ENCODE measurements at places on chromosomes 1 and 21. TPM values are rescaled to one million over a fixed set of nuclear protein-coding genes. Genes with fewer than 3 reads are reported as not detected.

- DNase-seq, result no peak
- no peaks in the 10 kb centered on the region for H3K27me3 ChIP-seq
- H3K4me3 ChIP-seq, result no peak overlapping the region
- H3K4me1 ChIP-seq, result no peaks in the 10 kb centered on the region
- H3K27ac ChIP-seq, result no peak overlapping the region
Observed at GRCh38 chr1:112522621-112523020, 13.9 kb downstream of the WNT2B start.

DNA sequence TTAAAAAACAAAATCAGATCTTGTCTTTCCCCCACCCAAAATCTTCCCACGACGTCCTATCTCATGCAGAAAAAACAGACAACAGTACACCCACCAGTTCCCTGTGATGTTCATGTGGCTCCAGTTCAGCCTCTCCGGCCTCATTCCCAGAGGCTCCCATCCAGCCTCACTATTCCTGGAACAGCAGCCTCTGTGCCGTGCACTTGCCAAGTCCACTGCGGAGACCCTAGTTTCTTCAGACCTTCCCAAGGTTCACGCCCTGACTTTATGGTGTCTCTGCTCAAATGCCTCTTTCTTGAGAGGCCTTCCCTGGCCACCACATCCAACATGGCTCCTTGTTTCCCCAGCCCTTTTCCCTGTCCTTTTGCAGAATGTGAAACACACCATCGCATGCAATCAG lies 106.3 kb upstream of the BACE2 start:
- no peak for DNase-seq
- H3K27me3 ChIP-seq, result peaks cover 4% of the 10 kb centered on the region
- H3K4me3 ChIP-seq, result no peak overlapping the region
- no peak overlapping the region for H3K27ac ChIP-seq

DNA sequence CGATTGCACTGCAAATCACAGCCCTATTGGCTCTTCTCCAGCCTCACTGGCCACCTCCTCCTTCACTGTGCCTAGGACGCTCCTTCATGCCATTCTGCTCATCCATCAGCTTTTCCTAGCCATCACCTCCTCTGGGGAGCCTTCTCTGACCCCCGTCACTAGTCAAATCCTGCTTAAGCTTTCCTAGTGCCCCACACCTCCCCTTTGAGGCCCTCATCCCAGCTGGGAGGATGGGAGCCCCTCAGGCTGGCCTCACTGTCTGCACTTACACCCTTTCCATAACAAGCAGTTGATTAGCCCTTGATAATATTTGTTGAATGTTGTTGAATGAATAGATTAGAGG lies 50.7 kb downstream of the KLHDC7A start:
- H3K4me1 ChIP-seq, result no peaks in the 10 kb centered on the region
- H3K4me3 ChIP-seq, result no peak overlapping the region
- H3K27ac ChIP-seq, result no peak overlapping the region

DNA sequence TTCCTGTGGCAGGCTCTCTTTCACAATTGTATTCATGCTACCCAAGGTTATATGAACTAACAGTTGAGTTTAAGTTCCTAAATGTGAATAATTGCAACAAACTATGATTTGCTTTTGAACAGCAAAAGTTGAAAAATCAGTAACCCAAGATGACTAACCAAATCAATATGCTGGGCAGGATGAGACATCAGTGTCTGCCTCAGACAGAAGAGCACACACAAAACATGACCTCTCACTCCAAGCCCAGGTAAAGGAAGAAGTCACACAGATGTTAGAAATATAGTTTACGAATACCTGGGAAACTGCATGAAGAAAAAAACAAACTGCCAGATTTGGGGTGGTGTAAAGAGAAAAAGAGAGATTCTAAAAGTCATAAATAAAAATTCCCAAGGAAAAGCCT lies 3.5 kb downstream of the OR2L13 start:
- no peak overlapping the region for H3K27ac ChIP-seq
- no peak overlapping the region for H3K4me3 ChIP-seq
- DNase-seq, result no peak
- no peaks in the 10 kb centered on the region for H3K4me1 ChIP-seq

DNA sequence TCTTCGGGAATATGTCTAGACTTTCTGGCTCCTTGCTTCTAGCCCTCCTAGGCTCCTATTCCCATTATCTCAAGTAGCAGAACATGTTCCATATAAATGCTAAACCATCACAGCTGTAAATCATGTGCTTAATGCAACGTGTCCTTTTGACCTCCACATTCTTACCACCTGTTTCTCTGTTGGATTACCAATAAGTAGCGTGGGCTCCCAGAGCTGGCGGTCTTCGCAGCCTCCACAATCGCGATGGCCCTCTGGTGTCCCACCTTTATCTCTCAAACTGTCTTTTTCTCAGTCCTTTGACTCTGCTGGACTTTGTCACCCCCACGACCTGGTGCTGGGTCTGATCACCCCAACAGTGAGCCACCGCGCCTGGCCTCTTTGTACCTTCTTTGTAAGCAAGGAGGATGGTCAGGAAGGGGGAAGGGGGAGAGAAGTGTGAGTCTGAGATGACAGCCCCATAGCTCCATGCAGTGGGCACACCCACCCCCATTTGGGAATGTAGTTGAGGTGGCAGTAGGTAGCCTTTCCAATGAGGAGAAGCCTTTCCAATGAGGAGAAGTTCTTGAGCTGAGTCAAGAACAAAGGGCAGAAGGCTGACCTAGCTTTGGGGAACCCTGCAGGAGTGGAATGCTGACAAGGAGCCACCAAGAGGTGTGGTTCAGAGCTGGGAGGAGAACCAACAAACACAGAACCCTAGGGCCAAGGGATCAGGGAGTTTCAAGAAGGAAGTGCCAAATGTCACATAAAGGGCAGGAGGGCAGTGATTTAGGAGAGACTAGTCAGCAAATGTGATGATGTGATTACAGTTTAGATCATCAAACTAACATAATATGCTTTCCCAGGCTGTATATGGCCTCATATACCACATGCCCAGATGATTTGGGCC lies 14.2 kb downstream of the TRAF5 start:
- H3K4me3 ChIP-seq, result peak overlapping the region; percentile 10
- H3K36me3 ChIP-seq, result peaks cover 43% of the 10 kb centered on the region
- H3K27me3 ChIP-seq, result no peaks in the 10 kb centered on the region
- no peak overlapping the region for H3K27ac ChIP-seq

- peak within 1 kb of the TSS; percentile 97 for H3K4me3 ChIP-seq
- H3K4me1 ChIP-seq, result peaks cover 16% of the 10 kb centered on the region
- peak within 1 kb of the TSS; percentile 96 for H3K27ac ChIP-seq
- H3K36me3 ChIP-seq, result peaks cover 1% of the 10 kb centered on the region
- DNase-seq, result peak; percentile 98
Observed at GRCh38 chr1:227734856-227735538, at the start of the genes JMJD4 and SNAP47. JMJD4 (minus strand) TSS chr1:227735302; CDS start chr1:227735273, 29 bp downstream. SNAP47 (plus strand) TSS chr1:227735435; CDS start chr1:227747737, 12,302 bp downstream.

DNA sequence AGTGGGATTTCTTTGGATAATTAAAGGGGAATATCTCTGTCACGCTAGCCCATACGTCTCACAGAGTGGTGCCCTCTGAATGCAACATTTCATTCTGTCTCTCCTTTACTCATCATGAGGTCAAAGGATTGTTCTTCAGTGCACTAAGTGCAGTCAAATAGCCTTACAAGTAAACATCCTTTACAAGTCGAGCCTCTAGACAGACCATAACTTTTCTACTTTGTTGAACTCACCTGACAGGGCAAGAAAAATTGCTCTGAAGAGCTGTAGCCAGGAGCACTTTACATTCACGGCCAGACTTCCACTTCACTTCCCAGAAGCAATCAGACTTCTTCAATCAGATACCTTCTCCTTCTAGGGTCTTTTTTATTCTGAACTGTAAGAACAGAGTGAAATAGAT lies 768.0 kb upstream of the TMPRSS15 start:
- H3K36me3 ChIP-seq, result no peaks in the 10 kb centered on the region
- H3K4me1 ChIP-seq, result no peaks in the 10 kb centered on the region
- DNase-seq, result no peak
- H3K4me3 ChIP-seq, result no peak overlapping the region
- H3K27me3 ChIP-seq, result no peaks in the 10 kb centered on the region
- H3K27ac ChIP-seq, result no peak overlapping the region

GRCh38 chr1:1531947-1532346 lies 8.5 kb downstream of the TMEM240 start:
- no peaks in the 10 kb centered on the region for H3K27me3 ChIP-seq
- H3K36me3 ChIP-seq, result peaks cover 16% of the 10 kb centered on the region
- DNase-seq, result no peak
- no peak overlapping the region for H3K4me3 ChIP-seq
- no peak overlapping the region for H3K27ac ChIP-seq
- H3K4me1 ChIP-seq, result no peaks in the 10 kb centered on the region

DNA sequence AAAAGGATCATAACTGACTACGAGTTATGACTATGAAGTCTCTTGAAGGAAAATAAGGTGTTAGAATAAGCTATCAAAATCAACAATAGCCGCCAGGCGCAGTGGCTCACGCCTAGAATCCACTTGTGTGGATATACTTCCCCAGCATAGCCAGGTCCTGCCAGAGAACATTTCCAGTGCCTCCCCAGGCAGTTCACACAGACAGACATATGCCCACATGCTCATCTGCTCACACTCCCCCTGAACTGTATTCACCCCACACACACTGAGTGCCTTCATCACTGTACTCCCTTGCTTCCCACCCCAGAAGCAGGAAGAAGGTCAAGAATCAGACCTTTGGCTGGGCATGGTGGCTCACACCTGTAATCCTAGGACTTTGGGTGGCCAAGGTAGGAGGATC lies 6.5 kb downstream of the RERE start:
- H3K27me3 ChIP-seq, result no peaks in the 10 kb centered on the region
- DNase-seq, result no peak
- H3K36me3 ChIP-seq, result no peaks in the 10 kb centered on the region
- no peak overlapping the region for H3K4me3 ChIP-seq
- H3K27ac ChIP-seq, result no peak overlapping the region

- H3K27ac ChIP-seq, result no peak overlapping the region
- no peak overlapping the region for H3K4me3 ChIP-seq
- no peak for DNase-seq
- H3K36me3 ChIP-seq, result no peaks in the 10 kb centered on the region
Observed at GRCh38 chr1:31401241-31401640, 11.8 kb upstream of the SERINC2 start.

GRCh38 chr1:30807318-30808066 lies 49.9 kb upstream of the LAPTM5 start:
- H3K27ac ChIP-seq, result no peak overlapping the region
- no peak for DNase-seq
- H3K4me1 ChIP-seq, result no peaks in the 10 kb centered on the region
- H3K4me3 ChIP-seq, result no peak overlapping the region
- peaks cover 70% of the 10 kb centered on the region for H3K27me3 ChIP-seq

DNA sequence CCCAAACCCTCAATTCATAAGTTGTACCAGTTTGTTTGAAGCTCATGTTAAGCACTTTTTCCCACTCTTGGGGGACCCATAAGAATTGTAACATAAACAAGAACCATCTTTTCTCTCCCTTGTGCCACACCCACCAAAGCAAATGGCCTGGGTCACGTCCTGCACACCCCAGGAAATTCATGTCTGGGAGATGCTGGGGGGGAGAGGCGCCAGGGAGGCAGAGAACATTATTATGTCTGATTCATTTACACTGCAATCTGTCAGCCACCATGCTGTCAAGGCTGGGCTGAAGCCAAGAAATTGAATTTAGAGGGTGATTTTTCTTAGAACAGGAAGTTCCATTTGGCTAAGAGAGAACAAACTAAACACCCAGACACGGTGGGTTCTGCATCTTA lies 37.2 kb upstream of the IPO9 start:
- H3K4me3 ChIP-seq, result peak overlapping the region; percentile 6
- peak overlapping the region; percentile 76 for H3K27ac ChIP-seq
- DNase-seq, result no peak

DNA sequence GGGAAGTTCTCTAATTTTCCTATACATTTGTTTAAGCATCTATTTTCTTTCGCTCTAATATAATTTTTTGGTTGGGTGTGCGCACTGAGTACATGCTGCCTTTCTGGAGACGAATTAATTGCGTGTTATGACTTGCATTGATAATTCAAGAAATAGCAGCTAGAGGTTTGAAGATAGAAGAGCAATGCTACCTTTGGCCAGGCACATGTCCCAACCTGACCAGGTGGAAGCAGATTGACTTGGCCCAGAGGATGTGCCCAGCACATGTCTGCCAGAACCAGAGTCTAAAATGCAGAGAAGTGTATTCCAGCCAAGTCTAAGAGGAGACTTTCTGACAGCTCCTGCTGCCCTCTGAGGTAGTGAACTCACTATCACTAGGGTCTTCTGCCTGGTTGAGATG lies 114.3 kb downstream of the SLC35F3 start:
- H3K4me3 ChIP-seq, result no peak overlapping the region
- H3K4me1 ChIP-seq, result no peaks in the 10 kb centered on the region
- H3K36me3 ChIP-seq, result no peaks in the 10 kb centered on the region
- H3K27ac ChIP-seq, result no peak overlapping the region
- peaks cover 4% of the 10 kb centered on the region for H3K27me3 ChIP-seq
- no peak for DNase-seq

DNA sequence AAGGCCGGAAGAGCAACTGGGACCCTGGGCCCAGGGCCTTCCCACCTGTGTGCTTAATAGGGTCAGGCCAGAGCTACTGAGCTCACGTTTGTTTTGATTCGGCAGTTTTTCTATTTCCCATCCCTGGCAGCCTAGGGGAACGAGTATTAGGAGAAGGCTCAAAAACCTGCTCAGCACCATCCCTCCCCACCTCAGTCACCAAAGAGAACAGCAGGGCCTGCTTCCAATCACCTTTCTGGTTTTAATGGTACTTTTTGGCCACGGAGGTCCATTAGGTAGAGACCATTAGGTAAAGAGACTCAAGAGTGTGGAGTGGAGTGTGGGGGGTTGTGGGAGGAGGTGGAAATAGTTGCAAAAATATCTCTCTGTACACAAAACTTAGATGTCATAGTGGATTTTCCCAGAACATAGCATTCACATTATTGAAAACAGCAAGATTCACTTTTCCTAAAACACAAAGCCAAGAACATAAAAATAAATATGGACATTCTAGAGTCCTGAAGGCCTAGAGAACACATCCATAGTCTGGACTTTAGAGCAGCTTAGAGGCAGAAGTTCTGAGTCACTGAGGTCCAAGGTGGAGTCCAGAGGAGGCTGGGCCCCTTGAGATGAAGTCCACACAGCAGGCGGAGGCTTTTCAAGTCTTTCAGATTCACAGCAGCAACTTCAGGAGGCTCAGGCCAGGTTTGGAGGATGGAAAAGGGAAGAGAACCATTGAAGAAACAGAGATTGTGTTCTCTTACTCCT lies 19.5 kb downstream of the NUAK2 start:
- H3K27me3 ChIP-seq, result peaks cover 10% of the 10 kb centered on the region
- H3K27ac ChIP-seq, result no peak overlapping the region
- DNase-seq, result no peak

DNA sequence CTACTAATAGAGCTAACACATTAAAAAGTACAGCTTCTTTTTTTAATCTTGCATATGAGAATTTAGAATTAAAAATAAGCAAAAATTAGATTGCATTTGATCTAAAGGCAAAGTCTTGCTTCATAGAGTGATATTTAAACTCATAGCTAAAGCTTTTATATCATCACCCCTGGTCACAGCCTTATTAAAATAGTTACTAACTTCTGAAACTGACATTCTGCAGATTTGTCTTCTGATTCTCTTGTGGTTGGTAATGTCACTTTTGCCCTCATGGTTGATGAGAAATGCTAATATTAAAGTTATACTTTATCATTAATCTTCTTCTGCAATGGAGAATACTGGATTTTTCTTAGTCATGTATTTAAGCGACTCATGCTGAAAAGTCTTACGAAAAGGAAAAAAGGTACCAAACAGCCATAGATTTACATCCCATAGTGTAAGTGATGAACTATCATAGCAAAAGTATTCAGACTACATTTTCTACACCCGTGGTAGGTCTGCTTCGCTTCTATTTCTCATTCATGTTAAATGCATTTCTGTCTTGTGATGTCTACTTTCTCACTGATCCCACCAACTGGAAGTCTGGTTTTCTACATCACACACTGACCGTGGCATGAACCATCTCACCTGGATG lies 330.5 kb upstream of the B3GALT2 start:
- H3K27ac ChIP-seq, result no peak overlapping the region
- no peak for DNase-seq
- H3K4me3 ChIP-seq, result no peak overlapping the region
- H3K4me1 ChIP-seq, result no peaks in the 10 kb centered on the region
- H3K36me3 ChIP-seq, result peaks cover 15% of the 10 kb centered on the region

The GLUL gene
- 65.8 TPM for total RNA-seq

The NBPF11 gene
- 14.3 TPM for total RNA-seq
